ENCODE measurements at places on chromosomes 16 and 17.

- no peak for DNase-seq
Observed at GRCh38 chr16:6861815-6862477, 470.7 kb upstream of the RBFOX1 start.

DNA sequence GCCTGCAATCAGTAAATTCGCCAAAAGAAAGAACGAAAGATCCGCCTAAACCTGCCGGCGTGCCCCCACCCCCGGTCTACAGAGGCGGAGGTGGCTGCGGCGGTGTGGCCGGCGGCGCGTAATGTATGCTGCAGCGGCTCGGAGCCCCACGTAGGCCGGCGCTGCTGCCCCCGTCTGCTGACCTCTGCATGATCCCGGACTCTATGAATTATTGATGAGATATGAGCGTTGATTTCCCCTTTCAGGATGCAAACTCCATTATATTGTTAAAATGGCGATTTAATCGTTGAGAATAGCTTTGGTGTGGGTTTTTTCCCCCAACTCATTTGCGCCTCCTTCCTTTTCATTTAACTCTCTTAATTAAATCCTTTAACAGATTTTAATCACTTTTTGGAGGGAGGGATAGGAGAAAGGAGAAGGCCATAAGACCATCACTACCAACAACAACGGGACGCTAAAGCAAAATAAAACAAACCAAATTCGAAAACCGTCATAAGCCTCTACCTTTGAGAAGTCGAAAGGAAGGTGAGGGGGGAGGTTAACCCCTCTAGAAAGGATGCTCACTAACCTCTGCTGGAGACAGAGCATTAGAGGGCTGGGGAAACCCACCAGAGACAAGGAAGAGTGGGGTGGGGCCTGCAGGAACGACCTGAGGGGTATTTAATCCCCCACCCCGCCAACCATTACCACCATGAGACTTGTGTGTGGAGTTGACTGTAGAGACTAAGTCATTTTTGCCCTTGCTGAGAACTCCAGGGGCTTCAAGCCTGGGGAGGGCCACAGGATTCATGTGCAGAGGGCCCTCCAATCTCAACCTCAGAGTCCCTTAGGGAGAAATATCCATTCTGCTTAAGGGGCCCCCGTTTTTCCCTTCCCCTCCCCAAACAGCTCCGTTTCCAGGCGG is 3.4 kb downstream of the HOXB3 start:
- DNase-seq, result no peak

GRCh38 chr16:14043793-14044192 is 27.3 kb upstream of the MRTFB start:
- no peak for DNase-seq

- DNase-seq, result no peak
Observed at GRCh38 chr17:4789701-4789950, 862 bp downstream of the GLTPD2 start.

DNA sequence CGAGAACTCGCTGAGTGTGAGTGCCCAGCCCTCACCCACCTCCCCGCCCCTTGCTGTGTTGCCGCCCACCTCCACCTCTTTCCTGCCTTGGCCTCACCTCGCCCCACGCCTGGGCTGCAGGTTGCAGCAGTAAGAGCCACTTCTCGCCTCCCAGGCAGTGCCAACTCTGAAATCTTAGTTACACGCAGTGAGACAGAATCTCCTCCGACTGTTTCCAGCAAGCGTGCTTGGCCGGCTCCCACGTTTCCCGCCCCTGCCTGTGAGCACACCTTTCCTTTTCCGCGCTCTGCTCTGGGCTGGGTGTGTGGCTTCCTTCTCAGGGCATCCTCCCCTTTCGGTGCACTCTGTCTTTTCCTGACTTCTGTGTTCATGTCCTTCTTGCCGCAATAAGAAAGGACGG is 5.7 kb downstream of the ENGASE start:
- no peak for DNase-seq

- no peak for DNase-seq
Observed at GRCh38 chr17:7859028-7859427, 1.2 kb downstream of the CYB5D1 start.

DNA sequence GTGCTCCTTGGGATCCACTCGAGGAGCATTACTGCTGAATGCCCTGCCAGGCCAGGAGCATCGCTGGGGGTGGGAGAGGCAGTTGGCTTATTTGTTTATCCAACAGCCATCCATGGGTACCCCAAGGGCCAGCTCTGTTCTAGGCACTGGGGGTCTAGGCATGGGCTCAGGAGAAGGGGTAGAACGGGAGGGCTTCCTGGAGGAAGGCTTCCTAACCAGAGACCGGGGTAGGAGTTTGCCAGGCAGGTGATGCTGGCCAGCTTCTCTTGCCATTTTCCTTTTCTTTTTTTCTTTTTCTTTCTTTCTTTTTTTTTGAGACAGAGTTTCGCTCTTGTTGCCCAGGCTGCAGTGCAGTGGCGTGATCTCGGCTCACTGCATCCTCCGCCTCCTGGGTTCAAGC is 241.0 kb downstream of the SEC14L1 start:
- no peak for DNase-seq

GRCh38 chr17:57948555-57949420 is 6.4 kb downstream of the CUEDC1 start:
- no peak for DNase-seq

DNA sequence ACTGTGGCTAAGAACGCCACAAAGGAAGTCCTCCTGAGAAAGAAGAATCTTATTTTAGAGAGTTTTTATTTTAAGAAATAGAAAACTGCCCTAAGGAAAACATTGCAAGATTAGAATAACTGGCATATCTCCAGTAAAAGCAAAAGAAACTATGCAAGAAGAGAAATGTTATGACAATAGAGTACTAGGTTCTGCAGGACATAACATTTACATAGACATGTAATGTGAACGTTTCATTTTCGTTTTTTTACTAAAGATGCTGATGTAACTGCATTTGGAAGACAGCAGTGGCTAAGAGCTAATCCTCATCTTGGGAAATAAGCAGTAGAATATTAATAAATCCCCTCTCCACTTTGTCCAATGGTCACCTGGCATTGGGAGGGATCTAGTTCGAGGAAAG is 7.8 kb upstream of the ASGR2 start:
- no peak for DNase-seq

DNA sequence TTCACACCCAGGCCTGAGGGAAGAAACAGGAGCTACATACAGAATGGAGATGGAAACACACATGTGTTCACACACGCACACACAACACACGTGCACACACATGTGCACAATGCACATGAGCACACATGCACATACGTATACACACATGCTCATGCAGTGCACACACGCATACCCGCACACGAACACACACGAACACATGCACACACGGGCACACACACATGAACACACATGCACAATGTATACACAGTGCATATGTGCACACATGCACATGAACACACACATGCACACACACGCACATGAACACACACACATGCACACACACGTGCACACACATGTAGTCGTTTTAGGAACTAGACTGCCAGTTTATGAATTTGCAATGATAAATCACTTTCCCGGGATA is 49.3 kb upstream of the CDR2 start:
- DNase-seq, result no peak

DNA sequence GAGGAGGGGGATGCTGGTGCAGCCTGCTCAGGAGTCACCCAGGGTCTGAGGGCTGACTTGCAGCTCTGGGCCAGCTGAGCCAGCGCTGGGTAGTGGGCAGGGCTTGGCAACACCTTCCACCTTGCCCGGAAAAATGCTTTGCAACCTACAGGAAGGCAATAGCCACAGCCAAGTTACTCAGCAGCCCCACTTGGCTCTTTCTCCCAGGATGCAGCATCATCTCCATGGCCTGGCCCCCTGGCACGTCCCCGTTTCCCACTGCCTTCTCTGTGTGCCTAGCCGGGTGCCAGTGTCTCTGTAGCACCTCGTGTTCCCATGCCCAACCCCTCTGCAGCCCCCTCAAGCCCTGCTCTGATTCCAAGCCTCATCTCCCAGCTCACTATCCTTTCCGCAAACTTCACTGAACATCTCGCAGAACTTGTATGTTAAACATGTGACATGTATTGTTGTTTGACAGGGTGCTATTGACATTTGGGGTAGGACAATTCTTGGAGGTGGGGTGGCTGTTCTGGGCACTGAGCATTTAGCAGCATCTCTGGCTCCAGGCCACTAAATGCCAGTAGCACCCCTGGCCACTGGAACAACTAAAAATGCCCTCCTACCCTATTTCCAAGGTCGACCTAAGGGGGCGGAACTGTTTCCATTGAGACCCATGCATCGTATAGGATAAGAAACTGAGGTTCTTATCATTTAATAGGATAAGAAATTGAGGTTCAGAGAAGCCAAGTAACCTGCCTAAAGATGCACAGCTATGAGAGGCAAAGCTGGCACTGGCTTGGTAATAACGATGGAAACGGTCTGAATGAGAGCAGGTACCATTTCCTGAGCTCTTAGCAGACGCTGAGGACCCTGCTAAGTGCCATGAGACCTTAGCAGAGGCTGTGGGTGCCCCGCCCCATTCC is 12.2 kb downstream of the DEXI start:
- no peak for DNase-seq

- no peak for DNase-seq
Observed at GRCh38 chr17:79615926-79616325, 5.1 kb upstream of the RBFOX3 start.

DNA sequence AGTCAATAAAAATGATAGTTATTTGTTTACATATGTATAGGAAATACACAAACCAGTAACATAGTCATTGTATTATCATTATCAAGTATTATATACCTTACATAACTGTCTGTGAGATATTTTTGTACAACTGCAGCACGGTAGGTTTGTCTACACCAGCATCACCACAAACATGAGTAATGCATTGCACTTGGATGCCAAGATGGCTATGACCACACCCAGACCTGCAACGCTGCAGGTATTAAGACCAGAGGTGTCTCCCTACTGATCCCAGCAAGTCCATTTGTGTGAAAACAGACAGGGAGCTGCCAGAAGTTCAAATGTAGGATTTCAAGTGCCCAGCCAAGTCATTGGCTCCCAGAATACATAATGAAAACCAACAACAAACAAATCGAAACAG is 34.2 kb upstream of the NOS2 start:
- DNase-seq, result no peak

DNA sequence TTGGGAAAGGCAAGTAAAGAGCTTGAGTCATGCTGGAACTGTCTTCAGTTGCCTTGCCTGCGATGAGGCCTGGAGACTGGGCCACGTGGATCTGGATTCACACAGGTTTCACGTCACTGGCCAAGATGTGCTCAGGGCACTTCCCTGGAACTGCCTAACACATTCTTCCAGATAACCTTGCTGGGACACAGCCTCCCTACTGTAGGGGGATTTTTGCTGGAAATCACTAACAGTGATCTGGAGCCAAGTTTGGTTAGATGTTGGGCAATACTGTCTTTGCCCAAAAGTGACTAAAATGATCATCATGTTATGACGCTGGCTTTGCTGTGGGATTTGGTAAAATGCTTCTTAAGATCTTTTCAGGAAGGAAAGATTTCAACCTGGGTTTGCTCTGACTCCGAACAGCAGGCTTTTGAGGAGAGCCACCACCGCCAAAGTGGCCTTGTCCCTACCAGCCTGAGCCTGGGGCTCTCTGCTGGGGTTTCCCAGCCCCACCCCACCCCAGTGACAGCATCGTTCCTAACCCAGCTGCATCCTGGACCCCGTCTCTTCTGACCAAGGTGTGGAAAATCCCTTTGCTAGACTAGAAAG is 14.7 kb downstream of the C1QTNF1 start:
- DNase-seq, result no peak

GRCh38 chr16:24652803-24653202 is 76.6 kb upstream of the TNRC6A start:
- DNase-seq, result no peak

DNA sequence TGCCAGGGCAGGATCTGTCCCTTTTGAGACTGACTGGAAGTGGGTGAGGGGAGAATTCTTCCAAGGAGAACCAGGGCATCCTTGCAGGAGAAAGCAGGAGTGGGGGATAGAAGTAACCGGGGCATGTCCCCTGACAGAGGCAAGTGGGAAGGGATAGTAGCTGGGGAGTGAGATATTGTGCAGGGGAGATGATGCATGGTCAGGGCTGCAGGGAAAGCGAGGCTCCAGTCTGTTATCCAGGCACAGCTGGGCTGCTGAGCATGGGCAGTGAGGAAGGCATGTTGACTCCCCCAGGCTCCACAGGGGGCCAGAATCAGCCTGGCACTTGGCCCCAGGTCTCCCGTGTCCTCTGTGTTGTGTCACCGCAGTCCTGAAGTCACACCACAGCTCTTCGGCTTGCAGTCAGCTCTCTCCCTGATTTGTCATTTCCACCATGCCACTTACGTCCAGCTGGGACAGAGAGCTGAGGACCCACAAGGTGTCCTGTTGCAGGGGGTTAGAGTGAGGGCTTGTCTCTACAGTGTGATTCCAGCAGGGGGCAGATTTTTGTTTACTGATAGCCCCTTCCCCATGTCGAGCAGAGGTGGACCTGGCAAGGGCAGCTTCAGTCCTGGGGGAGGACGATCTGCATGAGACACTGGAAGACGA is 40.9 kb downstream of the B9D1 start:
- no peak for DNase-seq

DNA sequence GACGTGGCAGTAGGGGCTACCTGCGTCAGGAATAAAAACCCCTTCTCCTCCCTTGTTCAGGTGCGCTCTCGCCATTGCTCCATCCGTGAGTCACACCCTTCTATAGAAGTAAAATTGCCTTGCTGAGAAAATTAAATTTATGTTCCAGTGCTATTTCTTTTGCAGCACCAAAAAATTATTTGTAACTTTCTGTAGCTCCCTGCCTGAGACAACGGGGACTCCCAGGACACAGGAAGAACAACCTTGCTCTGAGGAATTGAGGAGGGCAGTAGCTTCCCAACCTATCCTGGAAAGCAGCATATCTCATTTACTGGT is 85.4 kb downstream of the EMP2 start:
- no peak for DNase-seq

DNA sequence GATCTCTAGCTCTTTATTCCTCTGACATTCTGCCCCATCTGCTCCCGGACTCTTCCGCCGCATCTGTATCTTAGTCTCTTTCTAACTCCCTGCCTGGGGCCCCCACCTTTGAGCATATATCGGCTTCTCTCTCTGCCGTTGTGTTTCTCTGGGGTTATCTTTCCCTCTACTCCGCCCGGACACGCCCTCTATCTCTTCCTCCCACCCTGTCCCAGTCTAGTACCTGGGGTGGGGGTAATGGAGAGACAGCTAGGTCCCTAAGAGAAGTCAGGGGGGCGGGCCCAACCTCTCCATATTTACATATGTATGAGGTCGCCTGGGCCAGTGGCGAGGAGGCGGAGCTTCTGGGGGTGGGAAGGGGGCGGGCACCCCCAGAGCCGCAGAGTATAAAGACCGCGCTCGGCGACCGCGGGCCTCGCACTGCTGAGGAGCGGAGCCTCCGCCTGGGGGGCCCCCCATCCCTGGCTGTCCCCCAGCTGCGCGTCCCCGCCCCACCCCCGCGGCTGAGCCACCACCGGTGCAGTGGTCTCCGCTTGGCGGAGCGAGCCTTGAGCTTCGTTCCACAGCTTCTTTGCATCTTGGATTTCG is at the start of gene ATP1B2:
ATP1B2 (plus strand) TSS at position 418 of the 588 bp plus-strand sequence. CDS start 593 bp downstream, outside the sequence.
- no peak for DNase-seq

GRCh38 chr17:46859996-46860395 is 8.6 kb downstream of the WNT9B start:
- no peak for DNase-seq
